Forelimb muscle (tissue), 1 donor: ENCODE measurements at places on chromosomes 1 and 21.

- no peak for DNase-seq
Observed at GRCh38 chr1:217240656-217241055, 390.2 kb downstream of the GPATCH2 start.

- no peak for DNase-seq
Observed at GRCh38 chr1:160099716-160100375, 1.4 kb upstream of the IGSF8 start.

DNA sequence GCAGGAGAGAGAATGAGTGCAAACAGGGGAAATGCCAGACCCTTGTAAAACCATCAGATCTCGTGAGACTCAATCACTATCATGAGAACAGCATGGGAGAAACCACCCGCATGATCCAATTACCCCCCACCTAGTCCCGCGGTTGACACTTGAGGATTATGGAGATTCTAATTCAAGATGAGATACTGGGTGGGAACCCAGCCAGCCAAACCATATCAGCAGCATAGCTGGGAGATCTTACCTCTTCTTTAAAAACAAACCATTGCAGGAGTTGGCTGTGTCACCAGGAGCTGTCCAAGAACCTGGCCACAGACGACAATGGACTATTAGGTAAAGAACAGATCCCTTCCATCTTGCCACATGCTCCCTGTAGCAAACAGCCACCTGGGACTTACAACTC is 422.7 kb downstream of the MATN1 start:
- DNase-seq: no peak

- DNase-seq: no peak
Observed at GRCh38 chr1:153474347-153474746, 13.9 kb upstream of the S100A7 start.
